ENCODE measurements at places on chromosomes 3 and 15. TPM values are rescaled to one million over a fixed set of nuclear protein-coding genes. Genes with fewer than 3 reads are reported as not detected.

Gene SCG5
- total RNA-seq, result 7.6 TPM

Gene COL8A1
- total RNA-seq, result 13.0 TPM

Gene FEZF2
- not detected for total RNA-seq

Gene PLA2G4E
- total RNA-seq, result 0.29 TPM

Gene ASB7
- 16.0 TPM for total RNA-seq

Gene TRIM71
- 6.9 TPM for total RNA-seq

Gene OR5K1
- total RNA-seq, result not detected

Gene TGM5
- not detected for total RNA-seq

Gene P2RY12
- total RNA-seq, result 2.5 TPM

Gene ACTC1
- total RNA-seq, result 101 TPM

Gene SCN11A
- total RNA-seq, result 1.5 TPM

Gene EPB42
- 14.8 TPM for total RNA-seq

Gene NR2F2
- total RNA-seq, result 184 TPM

Gene SLC22A13
- 6.1 TPM for total RNA-seq

Gene NMNAT3
- 19.6 TPM for total RNA-seq

Gene FAM227B
- total RNA-seq, result 16.6 TPM

Gene PCCB
- total RNA-seq, result 47.6 TPM

Gene ASTE1
- total RNA-seq, result 9.5 TPM

Gene TMEM266
- total RNA-seq, result 6.3 TPM

Gene SLC9C1
- total RNA-seq, result 1.5 TPM

Gene DOCK3
- 0.88 TPM for total RNA-seq

Gene TP63
- total RNA-seq, result 2.9 TPM

Gene BBS4
- total RNA-seq, result 38.1 TPM

Gene ERICH6
- total RNA-seq, result not detected

Gene IGSF10
- total RNA-seq, result 2.5 TPM

Gene OCA2
- total RNA-seq, result 10.6 TPM

Gene NEDD4
- 15.3 TPM for total RNA-seq

Gene KIF15
- total RNA-seq, result 6.4 TPM

Gene B3GALNT1
- 38.1 TPM for total RNA-seq

Gene ITPKA
- 0.47 TPM for total RNA-seq

Gene B3GNT5
- 12.5 TPM for total RNA-seq

Gene DPPA2
- 0.41 TPM for total RNA-seq

Gene CTSH
- total RNA-seq, result 288 TPM

All from metanephros (tissue), 2 donors.